ENCODE measurements at places on chromosomes 12 and 14. TPM values are rescaled to one million over a fixed set of nuclear protein-coding genes. Genes with fewer than 3 reads are reported as not detected.

- no peak overlapping the region for H3K27ac ChIP-seq
- H3K36me3 ChIP-seq = no peaks in the 10 kb centered on the region
- H3K4me1 ChIP-seq = peaks cover 14% of the 10 kb centered on the region
- peak; percentile 80 for DNase-seq
Observed at GRCh38 chr12:49580572-49581535, 12.9 kb upstream of the MCRS1 start.

DNA sequence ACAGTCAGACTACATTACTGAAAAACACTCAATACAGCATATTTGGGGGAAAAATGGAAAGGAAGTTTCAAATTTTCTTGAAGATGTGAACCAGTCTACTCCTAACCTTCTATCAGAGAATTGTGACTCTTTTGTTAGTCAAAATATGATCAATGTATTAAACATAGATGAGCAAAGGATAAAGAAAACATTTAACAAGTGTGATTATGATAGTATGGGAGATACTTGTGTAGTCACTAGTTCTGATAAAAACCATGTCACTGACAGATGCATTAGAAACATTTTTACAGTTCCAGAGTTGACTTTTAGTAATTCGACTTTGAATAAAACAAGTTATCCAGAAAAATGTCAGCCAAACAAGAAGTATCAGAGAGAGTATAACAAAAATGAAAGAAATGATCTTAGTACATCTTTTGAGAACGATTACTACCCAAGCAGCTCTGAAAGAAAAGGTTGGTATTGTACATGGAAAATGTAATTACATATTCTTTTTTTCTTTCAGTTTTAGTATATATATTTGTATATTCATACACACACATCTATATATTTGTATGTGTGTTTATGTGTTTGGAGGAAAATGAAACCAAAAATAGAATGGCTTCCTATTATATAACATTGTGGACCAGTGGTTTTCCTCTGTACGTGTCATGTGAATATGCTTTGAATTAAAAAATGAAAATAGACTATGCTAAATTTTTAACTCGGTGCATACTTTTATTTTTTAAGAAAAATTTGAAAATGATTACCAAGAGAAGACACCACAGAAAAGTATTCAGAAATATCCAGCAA is 63.3 kb upstream of the ABCD2 start:
- no peak overlapping the region for H3K4me3 ChIP-seq
- H3K4me1 ChIP-seq = no peaks in the 10 kb centered on the region
- DNase-seq = no peak
- H3K36me3 ChIP-seq = no peaks in the 10 kb centered on the region
- H3K27me3 ChIP-seq = no peaks in the 10 kb centered on the region

GRCh38 chr12:30794591-30795409 is 40.0 kb upstream of the CAPRIN2 start:
- peak overlapping the region; percentile 93 for H3K4me3 ChIP-seq
- peaks cover 3% of the 10 kb centered on the region for H3K27me3 ChIP-seq
- H3K4me1 ChIP-seq = peaks cover 54% of the 10 kb centered on the region
- DNase-seq = peak; percentile 68

DNA sequence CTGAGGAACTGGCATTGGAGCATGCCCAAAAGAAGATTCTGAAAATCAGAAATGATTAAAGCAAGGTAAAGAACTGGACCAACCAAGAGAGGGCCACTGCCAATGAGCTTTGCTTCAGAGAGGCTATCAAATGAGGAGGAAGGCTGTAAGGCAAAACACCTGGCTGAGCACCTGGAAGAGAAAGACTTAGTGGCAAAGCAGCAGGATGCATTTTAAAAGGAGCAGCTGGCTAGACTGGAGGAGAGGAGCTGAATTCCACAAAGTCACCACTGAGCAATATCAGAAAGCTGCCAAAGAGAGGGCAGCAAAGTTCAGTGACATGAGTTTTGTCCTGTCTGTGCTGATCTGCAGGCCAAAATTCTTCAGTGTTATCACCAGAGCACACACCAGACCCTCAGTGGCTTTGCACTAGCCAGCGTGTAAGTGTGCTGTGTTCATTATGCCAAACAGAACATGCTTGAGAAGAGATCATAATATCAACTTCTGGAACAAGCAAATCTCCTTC is 338.7 kb downstream of the TRHDE start:
- H3K36me3 ChIP-seq = peaks cover 7% of the 10 kb centered on the region
- DNase-seq = no peak
- H3K27ac ChIP-seq = no peak overlapping the region
- no peaks in the 10 kb centered on the region for H3K27me3 ChIP-seq

DNA sequence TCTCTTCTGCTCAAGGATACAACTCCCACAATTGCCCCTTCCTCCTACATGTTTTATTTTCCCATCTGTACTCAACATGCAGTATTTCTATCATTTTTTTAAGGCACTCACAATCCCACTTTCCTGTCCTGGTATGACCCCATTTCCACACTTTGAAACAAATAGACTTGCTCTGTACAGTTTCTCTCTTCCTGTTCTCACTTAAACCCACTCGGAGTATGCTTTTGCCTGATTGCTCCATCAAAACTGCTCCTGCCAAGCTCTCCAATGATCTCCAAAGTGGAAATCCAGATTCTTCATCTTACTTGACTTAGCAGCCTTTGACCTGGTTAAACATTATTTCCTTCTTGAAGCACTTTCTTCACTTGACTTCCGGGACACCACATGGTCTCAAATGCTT is 384.5 kb downstream of the SEC23A start:
- H3K27ac ChIP-seq = no peak overlapping the region
- H3K27me3 ChIP-seq = peaks cover 1% of the 10 kb centered on the region
- DNase-seq = no peak

- H3K4me1 ChIP-seq = no peaks in the 10 kb centered on the region
- H3K36me3 ChIP-seq = no peaks in the 10 kb centered on the region
- H3K27ac ChIP-seq = no peak overlapping the region
- no peaks in the 10 kb centered on the region for H3K27me3 ChIP-seq
- no peak for DNase-seq
- H3K4me3 ChIP-seq = no peak overlapping the region
Observed at GRCh38 chr12:48092611-48093010, 13.3 kb downstream of the SENP1 start.

DNA sequence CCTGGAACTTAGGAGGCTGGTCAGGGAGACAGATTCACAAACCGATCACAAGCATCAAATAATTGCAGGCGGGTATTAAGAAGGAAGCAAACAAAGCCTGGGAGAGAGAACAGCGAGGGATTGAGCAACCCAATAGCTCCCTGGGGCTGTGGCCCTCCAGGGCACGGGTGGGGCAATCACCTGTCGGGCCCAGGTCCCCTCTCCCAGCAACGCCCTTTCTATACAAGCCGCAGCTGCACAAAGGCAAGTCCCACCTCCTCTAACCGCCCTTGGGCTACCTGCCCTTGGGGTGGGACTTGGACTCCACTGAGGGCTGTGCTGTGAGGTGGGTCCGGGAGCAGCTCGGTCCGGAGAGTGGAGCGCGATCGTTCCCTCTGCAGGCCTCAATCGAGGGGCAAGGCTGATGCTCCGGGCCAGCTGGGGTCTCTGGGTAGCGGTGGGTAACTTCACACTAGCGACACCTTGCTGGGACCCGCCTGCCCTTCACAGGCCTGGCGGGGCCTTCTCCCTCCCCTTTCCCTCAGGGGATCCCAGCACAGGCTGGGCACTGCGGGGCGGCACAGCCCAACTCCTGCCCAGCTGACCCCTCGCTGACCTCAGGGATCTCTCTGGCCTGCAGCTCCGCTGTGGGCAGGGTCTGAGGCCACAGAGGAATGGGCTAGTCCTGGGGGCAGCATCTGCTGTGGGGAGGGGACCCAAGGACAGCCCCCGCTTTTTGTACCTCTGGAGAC is 8.0 kb downstream of the PHB2 start:
- peak overlapping the region; percentile 95 for H3K27ac ChIP-seq
- peaks cover 25% of the 10 kb centered on the region for H3K4me1 ChIP-seq

GRCh38 chr12:2320841-2321240 is 268.1 kb downstream of the CACNA1C start:
- H3K27me3 ChIP-seq = no peaks in the 10 kb centered on the region
- H3K4me1 ChIP-seq = peaks cover 45% of the 10 kb centered on the region
- H3K36me3 ChIP-seq = peaks cover 7% of the 10 kb centered on the region
- no peak overlapping the region for H3K27ac ChIP-seq

GRCh38 chr12:30823156-30823699 is 68.5 kb upstream of the CAPRIN2 start:
- H3K27ac ChIP-seq = no peak overlapping the region
- H3K27me3 ChIP-seq = peaks cover 45% of the 10 kb centered on the region
- no peaks in the 10 kb centered on the region for H3K4me1 ChIP-seq

DNA sequence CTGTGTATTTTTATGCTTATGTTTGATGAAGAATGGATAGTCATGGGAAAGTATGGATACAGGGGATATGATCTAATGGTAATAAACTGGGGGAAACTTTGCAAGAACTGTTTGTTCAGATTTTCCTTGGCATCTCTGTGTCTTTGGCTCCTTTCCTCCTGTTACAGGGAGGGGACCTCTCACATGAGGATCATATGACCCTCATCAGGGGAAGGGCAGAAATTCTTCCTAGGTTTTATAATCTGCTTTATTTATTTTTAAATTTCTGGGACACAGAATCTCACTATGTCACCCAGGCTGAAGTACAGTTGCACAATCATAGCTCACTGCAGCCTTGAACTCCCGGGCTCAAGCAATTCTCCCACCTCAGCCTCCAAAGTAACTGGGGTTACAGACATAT is 526.5 kb downstream of the CCER1 start:
- no peak for DNase-seq
- H3K36me3 ChIP-seq = no peaks in the 10 kb centered on the region
- no peaks in the 10 kb centered on the region for H3K27me3 ChIP-seq
- H3K27ac ChIP-seq = no peak overlapping the region

DNA sequence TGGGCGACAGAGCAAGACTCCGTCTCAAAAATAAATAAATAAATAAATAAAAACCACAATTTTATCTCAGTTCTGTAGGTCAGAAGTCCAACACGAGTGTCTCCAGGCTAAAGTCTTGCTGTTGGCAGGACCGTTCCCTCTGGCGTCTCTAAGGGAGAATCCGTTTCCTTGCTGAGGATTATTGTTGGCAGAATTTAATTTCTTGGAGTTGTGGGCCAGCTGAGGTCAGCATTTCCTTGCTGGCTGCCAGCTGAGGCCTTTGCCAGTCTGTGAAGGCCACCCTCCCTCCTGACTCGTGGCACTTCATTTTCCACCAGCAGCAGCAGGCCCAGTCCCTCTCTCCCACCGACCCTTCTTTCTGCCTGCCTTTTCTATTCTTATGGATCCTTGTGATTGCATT is 17.2 kb downstream of the PSMC1 start:
- peaks cover 34% of the 10 kb centered on the region for H3K36me3 ChIP-seq
- peak overlapping the region; percentile 77 for H3K27ac ChIP-seq
- H3K27me3 ChIP-seq = peaks cover 2% of the 10 kb centered on the region
- DNase-seq = no peak

DNA sequence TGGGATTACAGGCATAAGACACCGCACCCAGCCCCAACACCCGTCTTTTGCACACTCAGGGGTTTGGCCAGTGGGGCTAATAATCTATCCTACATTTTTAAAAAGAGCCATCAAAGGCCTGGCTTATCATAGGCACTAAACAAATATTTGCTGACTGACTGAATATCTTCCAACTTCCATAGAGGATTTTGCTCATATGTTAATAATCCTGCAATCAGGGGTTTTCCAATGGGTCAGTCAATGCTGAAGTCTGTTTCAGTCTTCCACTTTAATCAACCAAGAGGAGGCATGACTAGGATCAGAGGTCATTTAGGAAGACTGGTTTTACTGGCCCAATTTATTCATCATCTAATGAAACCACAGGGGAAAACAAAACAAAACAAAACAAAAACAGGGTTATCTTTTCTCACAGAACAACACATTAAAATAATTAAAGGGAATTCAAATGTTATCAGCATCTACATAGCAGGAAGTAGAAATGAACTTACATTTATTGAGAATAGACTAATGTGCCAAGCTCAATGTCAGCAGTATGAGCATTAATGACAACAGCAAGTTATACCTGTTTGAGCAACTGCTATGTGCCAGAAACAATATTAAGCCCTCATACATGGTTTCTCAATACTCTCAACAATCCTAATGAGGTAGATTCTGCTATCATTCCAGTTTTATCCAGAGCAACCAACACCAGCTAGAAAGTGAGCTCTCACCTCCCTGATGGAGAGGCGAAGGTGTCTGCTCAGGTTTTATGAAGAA is 372.2 kb downstream of the EGLN3 start:
- H3K4me3 ChIP-seq = no peak overlapping the region
- peaks cover 1% of the 10 kb centered on the region for H3K27me3 ChIP-seq
- peaks cover 1% of the 10 kb centered on the region for H3K4me1 ChIP-seq
- no peaks in the 10 kb centered on the region for H3K36me3 ChIP-seq
- no peak overlapping the region for H3K27ac ChIP-seq

DNA sequence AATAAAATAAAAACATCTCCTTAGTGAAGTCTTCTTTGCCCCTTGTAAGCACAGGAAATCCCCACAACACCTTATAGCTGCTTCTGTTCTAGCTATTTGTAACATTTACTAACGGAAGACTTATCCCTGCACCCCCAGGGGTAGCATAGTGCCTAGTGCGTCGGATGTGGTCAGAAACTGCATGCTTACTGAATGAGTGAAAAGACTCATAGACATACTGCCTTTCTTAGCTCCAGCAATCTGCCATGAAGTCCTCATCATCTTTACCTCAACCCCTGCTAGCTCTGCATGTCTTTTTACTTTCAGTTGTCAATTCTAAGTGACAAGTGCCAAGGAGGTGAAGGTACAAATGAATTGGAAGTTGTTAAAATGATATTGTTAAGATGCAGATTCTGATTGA is 12.9 kb downstream of the RIOX1 start:
- H3K4me1 ChIP-seq = peaks cover 12% of the 10 kb centered on the region
- peaks cover 2% of the 10 kb centered on the region for H3K27me3 ChIP-seq
- no peak overlapping the region for H3K4me3 ChIP-seq

DNA sequence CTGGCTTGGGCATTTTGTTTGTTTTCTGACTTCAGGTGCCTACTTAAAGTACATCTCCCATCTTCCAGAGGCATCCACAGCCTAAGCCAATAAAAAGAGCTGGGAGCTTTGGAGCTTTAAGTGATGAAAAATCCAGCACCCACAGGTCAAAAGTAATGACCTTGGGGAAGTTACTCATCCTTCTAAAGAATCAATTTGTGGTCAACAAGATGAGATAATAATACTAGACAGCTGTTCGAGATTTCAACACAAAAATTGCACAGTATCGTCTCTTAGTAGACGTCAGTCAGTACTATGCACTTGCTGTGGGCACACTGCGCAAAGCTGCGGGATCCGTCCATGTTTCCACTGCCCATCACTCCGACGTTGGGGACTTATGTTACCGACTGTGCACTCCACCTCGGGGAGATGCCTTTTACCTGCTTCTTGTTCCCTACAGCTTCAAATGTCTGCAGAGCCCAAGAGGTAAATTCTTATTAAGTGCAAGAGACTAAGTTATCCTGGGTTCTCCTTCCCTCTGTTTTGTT is 1.3 kb downstream of the ST8SIA1 start:
- no peak overlapping the region for H3K4me3 ChIP-seq
- H3K4me1 ChIP-seq = peaks cover 11% of the 10 kb centered on the region
- peak; percentile 39 for DNase-seq
- H3K36me3 ChIP-seq = no peaks in the 10 kb centered on the region
- no peak overlapping the region for H3K27ac ChIP-seq

GRCh38 chr12:110581931-110582275 is 1.2 kb downstream of the PPTC7 start:
- peak overlapping the region; percentile 65 for H3K27ac ChIP-seq
- peaks cover 63% of the 10 kb centered on the region for H3K4me1 ChIP-seq
- H3K4me3 ChIP-seq = peak overlapping the region; percentile 90
- no peak for DNase-seq
- no peaks in the 10 kb centered on the region for H3K36me3 ChIP-seq
- peaks cover 2% of the 10 kb centered on the region for H3K27me3 ChIP-seq

RERGL gene
- total RNA-seq = not detected

VWF gene
- 0.05 TPM for total RNA-seq

KCNC2 gene
- total RNA-seq = not detected

PRB2 gene
- total RNA-seq = not detected

SDR9C7 gene
- total RNA-seq = not detected

GSKIP gene
- total RNA-seq = 28.2 TPM

LMNTD1 gene
- 0.66 TPM for total RNA-seq

SLC39A5 gene
- not detected for total RNA-seq

DNAI7 gene
- total RNA-seq = not detected

SLCO1A2 gene
- total RNA-seq = not detected

AQP2 gene
- total RNA-seq = not detected

All from HFFc6 (cell line).